Suprapubic skin (tissue), 4 donors: ENCODE measurements at places on chromosomes 12 and 14. TPM values are rescaled to one million over a fixed set of nuclear protein-coding genes. Genes with fewer than 3 reads are reported as not detected.
A peak's percentile ranks its signal among the peaks of the same experiment; 100 is the strongest.

PLEKHH1 gene
- total RNA-seq = 15.3 TPM

DNA sequence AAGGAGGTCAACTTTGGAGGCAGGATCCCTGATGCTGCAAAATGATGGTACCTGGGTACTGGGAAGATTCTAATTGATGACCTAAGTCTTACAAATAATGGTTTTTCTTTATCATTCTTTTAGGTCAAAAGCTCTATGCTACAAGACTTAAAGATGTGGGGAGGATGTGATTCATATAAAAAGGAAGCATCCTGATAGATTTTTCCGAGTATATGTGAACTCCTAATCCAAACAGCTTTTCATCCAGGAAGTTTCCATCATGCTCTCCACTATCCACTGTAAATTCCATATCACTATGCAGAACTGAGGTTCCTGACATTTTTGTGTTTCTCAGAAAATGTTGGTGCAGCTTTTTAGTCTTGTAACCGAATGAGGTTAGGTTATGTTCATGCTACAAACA is 293.2 kb downstream of the PAWR start:
- H3K27me3 ChIP-seq = no peaks in the 10 kb centered on the region
- no peak for DNase-seq

DNA sequence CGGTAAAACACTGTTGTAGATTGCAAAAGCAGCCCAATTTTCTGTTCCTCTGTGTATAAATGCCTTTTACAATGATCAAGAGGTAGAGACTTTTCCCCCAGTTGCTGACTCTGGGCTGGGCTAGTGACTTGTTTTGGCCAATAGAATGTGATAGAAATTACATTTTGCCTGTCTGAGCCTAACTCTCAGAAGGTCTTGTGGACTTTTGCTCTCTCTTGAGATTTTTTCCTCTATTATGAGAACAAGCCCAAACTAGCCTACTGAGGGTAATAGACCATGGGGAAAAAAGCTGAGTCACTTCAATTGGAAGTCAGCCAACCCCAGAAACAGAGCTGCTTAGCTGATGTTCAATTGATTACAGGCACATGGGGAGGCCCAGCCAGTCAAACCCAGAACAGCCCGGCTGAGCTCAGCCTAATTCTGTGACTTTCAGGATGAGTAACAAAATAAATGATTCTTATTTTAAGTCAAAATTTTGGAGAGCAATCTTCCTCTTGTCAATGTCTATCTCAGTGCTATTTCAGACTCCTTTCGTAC is 61.4 kb downstream of the MYF5 start:
- H3K4me1 ChIP-seq = peaks cover 14% of the 10 kb centered on the region
- H3K36me3 ChIP-seq = no peaks in the 10 kb centered on the region
- no peak overlapping the region for H3K4me3 ChIP-seq
- H3K27ac ChIP-seq = peak overlapping the region; percentile 21
- no peak for DNase-seq

DNA sequence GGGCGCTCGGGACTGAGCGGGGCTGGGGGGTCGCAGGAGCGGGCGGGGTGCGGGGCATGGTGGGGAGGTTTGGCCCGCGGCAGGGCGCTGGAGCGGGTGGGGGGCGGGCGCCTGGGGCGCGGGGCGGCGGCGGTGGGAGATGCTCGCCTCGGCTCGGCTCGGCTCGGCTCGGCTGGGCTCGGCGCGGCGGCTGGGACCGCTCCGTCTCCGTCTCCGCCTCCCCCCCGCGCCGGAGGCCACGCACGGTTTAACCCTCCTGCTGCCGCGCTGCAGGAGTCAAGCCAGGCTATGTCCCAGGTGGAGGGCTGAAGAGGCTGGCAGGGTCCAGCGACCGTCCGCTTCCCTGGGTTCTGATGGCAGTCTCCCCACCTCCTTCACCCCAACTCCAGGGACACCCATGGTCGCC is at the start of gene PIANP:
PIANP (minus strand) TSS at position 170 of the 406 bp plus-strand sequence. CDS start 2,754 bp downstream, outside the sequence.
- peak within 1 kb of the TSS; percentile 45 for H3K4me3 ChIP-seq
- H3K27ac ChIP-seq = no peak within 1 kb of the TSS
- H3K36me3 ChIP-seq = no peaks in the 10 kb centered on the region
- no peak for DNase-seq
- H3K27me3 ChIP-seq = peaks cover 94% of the 10 kb centered on the region

- no peaks in the 10 kb centered on the region for H3K36me3 ChIP-seq
- H3K4me1 ChIP-seq = no peaks in the 10 kb centered on the region
- no peak overlapping the region for H3K27ac ChIP-seq
- no peak overlapping the region for H3K4me3 ChIP-seq
- DNase-seq = no peak
- no peaks in the 10 kb centered on the region for H3K27me3 ChIP-seq
Measured at GRCh38 chr14:79166171-79166570, 996.0 kb downstream of the NRXN3 start.

DNA sequence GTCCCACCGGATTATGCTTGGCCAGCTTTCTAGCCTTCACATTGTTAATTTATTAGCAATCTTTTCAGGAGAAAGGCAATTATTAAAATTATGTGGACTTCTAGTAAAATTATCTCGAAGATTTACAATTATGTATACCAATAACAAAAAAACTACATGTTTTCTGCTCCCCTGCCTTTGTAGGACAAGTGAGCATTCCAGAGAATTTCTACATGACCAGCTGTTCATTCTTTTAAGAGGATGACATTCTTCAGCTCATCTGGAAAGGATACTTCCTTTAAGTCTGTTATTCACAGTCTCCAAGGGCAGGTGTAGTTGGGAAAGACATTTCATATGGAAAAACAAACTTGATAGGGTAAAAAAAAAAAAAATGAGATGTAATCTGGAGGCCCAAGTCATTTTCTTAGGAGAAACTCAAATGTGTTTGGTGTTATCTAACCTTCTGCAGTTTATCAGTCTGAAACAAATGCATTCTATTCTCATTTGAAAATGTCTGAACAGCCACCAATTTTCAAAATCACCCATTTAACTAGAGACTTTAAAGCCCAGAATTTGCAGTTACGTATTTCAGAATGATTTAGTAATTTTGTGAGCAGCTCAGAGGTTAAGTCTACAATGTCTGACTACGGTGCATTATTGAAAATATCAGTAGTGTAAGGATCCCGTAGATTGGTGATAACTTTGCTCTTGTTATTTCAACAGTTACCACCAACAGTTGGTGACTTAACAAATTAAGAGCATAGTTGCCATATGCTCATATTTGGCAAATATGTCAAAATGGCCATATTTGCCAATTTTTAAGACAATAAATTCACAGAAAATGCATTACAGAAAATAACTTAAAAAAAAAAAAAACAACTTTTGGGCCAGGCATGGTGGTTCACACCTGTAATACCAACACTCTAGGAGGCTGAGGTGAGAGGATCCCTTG is 1.8 kb upstream of the PHLDA1 start:
- no peaks in the 10 kb centered on the region for H3K36me3 ChIP-seq
- H3K4me3 ChIP-seq = peak overlapping the region; percentile 79
- H3K4me1 ChIP-seq = peaks cover 33% of the 10 kb centered on the region
- H3K27me3 ChIP-seq = no peaks in the 10 kb centered on the region
- peak overlapping the region; percentile 94 for H3K27ac ChIP-seq

CCNK gene
- 36.1 TPM for total RNA-seq

DNA sequence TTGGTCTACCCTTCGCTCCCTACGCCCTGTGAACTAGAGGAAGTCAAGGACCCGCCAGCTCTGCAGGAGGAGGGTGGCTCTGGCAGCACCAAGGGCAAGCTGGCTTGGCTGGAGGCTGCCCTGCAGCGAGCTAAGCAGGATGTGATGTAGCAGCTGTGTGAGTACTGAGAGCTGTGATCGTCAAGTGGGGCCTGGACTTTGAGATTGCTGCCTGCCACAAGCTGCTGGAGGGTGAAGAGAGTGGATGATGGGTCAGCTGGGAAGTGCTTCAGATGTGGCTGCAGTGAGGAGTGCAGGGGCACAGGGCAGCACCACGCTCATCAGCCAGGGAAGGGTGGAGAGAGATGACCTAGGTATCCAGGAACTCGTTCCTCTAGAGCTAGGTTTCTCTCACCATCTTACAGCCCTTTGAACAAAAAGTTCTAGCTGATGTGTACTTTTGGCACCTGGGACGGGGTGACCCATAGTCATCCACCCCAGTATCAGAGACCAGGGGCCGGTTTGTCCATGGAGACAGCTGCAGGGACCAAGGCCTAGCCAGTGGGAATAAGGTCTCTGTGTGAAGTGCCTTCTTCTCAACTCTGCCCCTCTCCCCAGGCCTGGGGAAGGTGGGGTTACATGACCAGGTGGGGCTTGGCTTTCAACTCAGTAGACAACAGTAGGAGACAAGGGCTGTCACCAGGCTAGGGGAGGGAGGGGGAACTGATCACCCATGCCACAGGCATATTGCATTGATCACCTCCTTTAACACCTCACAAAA is 3.2 kb downstream of the KRT86 start:
- DNase-seq = peak; percentile 59
- H3K36me3 ChIP-seq = no peaks in the 10 kb centered on the region
- H3K4me3 ChIP-seq = no peak overlapping the region
- H3K27ac ChIP-seq = no peak overlapping the region
- H3K4me1 ChIP-seq = peaks cover 34% of the 10 kb centered on the region

NINJ2 gene
- 20.9 TPM for total RNA-seq

- no peak for DNase-seq
- peak overlapping the region; percentile 69 for H3K4me3 ChIP-seq
- H3K27me3 ChIP-seq = peaks cover 21% of the 10 kb centered on the region
- H3K36me3 ChIP-seq = no peaks in the 10 kb centered on the region
- H3K4me1 ChIP-seq = peaks cover 32% of the 10 kb centered on the region
Measured at GRCh38 chr14:93788543-93789227, 400 bp upstream of the PRIMA1 start.

DNA sequence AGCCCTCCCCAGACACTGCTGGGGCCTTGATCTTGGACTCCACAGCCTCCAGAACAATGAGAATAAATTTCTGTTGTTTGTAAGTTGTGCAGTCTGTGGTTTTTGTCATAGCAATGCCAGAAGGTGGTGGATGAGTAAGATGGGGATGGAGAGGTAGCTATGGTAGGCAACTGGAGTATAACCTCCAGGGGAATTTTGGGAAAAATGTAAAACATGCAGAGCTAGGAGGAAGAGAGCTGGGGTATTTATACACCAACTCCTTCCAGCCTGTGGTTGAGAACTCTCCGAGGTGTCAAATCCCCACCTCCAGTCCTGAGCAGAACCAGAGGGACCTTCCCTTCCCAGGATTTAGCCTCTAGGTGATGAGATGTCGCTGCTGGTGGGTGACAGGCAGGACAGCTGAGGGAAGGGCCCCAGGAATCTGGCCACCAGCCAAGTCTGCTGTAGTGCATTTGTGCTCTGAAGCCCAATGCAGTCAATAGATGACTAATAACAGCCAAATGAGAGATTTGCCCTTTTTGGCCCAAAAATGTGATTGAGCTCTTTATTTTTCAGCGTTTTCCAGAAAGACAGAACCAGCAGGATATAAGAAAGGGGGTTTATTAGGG is 19.1 kb upstream of the CEP170B start:
- no peak for DNase-seq
- H3K27ac ChIP-seq = no peak overlapping the region
- peaks cover 61% of the 10 kb centered on the region for H3K27me3 ChIP-seq
- no peaks in the 10 kb centered on the region for H3K36me3 ChIP-seq

DNA sequence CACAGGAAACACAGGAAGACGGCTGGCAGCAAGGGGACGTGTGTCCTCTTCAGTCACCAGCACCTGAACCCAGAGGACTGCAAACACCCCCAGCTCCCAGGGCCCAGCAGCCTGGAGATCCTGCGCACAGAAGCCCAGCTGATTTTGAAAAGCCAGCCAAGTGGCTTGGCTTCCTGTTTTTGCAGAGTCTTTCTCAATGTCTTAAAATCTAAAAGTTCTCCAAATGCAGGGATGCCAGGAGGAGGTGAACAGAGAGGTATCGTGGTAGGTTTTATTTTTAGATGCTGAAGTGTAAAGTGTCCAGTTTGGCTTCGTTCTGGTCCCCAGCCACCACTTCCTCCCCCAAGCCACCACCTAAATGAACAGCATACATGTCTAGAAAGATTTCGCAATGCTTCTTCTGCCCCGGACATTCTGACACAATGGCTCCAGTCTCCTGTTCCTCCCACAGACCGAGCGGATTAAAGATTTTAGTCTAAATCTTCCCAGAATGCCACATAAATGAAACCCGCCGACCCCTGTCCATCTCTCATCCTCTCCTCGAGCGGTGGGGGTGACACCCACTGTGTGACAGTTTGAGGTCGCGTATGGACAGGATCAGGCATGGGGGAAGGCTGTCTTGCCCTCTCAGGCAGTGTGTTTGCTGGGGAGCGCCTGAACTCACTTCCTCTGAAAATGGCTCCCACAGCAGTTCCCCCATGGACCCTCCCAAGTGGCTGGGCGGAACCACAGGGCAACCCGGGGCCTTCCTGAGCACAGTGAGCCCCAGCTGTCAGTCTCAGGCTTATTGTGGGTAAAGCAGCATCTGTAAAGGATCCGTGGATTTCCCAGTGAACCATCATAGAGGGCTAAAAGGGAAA is 41.6 kb downstream of the ITPK1 start:
- H3K36me3 ChIP-seq = no peaks in the 10 kb centered on the region
- peaks cover 32% of the 10 kb centered on the region for H3K4me1 ChIP-seq
- H3K4me3 ChIP-seq = no peak overlapping the region
- no peak for DNase-seq

TBC1D30 gene
- 0.49 TPM for total RNA-seq

DNA sequence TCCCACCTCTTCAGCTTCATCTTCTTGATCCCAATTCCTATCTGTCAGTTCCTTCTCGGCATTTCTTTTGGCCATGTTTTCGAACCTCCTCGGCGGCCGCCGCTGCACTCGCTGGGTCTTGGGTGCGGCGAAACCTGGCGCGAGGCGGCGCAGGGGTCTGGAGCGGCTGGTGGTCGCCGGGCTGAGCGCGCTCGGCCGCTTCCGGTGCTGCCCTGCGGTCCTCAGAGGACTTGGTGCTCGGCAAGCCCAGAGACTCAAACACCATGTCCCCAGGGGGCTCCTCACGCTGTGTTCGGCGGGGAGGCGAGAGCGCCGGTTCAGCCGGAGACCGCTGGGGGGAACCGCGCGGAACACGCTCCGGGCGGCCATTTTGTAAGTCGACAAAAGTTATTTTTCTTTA is 51.8 kb downstream of the PPP1R36 start:
- no peak for DNase-seq
- no peak overlapping the region for H3K27ac ChIP-seq
- no peak overlapping the region for H3K4me3 ChIP-seq
- H3K36me3 ChIP-seq = no peaks in the 10 kb centered on the region
- peaks cover 2% of the 10 kb centered on the region for H3K27me3 ChIP-seq

KRT78 gene
- 82.9 TPM for total RNA-seq

- H3K27ac ChIP-seq = no peak overlapping the region
- H3K4me1 ChIP-seq = no peaks in the 10 kb centered on the region
- no peak for DNase-seq
- H3K36me3 ChIP-seq = no peaks in the 10 kb centered on the region
- peaks cover 8% of the 10 kb centered on the region for H3K27me3 ChIP-seq
- no peak overlapping the region for H3K4me3 ChIP-seq
Measured at GRCh38 chr14:106875503-106875902, 1349.1 kb downstream of the TMEM121 start.

GRCh38 chr12:107568718-107569117 is 116.9 kb upstream of the PWP1 start:
- H3K4me3 ChIP-seq = no peak overlapping the region
- H3K36me3 ChIP-seq = no peaks in the 10 kb centered on the region
- no peaks in the 10 kb centered on the region for H3K4me1 ChIP-seq
- DNase-seq = no peak

DNA sequence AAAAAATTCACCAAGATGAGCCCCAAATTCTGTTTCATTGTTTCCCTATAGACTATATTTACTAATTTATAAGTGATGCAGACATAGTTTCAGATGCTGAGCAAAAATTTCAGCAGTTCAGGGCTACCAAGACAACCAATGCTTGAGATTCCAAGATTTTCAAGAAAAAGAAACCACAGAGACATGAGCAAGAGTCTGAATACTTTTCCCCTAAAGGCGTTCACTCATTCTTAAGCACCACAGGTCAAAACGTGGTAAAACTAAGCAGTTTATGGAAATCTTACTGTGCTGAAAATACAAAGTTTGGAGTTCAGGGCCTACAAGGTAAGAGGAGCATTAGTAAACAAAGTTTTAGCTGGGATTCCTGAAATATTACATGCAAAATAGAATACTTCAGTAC is 221.2 kb downstream of the KCNH5 start:
- H3K4me1 ChIP-seq = no peaks in the 10 kb centered on the region
- DNase-seq = no peak
- no peak overlapping the region for H3K4me3 ChIP-seq
- no peaks in the 10 kb centered on the region for H3K27me3 ChIP-seq
